ENCODE measurements at places on chromosomes 12 and 14.

DNA sequence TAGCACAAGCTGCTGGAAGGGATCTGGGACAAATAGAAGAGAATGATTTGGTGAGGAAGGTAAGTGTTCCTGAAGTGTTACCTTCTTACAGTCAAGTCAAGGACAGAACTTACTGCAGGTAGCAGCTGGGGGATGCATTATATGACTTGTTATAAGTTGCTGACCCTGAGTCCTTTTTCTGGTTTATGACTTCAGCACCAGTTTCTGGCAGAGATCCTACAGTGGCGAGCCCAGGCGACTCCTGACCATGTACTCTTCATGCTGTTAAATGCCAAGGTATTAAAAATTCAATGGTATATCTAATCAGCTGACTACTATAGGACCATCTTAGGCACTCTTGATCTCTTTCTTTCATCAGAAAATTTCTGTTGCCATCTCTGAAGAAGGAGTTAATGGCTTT is 45.1 kb upstream of the ATF1 start:
- no peak for DNase-seq

GRCh38 chr14:32038876-32039275 is 38.2 kb upstream of the ARHGAP5 start:
- no peak for DNase-seq

DNA sequence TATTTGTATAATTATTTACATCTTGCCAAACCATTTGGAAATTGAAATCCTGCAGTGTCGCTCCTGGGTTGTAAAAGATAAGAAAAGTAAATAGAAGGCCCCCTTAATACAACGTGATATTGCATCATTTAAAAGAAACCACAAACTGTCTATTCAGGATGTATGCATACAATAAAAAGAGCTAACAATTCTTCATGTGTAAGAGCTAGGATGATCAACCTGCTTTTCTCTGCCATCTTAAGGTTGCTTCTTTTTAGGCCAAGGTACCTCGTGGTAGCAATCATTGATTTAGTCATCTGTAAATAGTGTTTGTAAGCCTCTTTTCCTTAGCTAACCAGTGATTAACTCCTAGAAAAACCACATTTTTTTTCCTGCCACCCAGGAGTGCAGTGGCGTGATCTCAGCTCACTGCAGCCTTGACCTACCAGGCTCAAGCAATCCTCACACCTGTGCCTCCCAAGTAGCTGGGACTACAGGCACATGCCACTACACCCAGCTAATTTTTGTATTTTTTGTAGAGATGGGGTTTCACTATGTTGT is 3.3 kb upstream of the USP44 start:
- no peak for DNase-seq

DNA sequence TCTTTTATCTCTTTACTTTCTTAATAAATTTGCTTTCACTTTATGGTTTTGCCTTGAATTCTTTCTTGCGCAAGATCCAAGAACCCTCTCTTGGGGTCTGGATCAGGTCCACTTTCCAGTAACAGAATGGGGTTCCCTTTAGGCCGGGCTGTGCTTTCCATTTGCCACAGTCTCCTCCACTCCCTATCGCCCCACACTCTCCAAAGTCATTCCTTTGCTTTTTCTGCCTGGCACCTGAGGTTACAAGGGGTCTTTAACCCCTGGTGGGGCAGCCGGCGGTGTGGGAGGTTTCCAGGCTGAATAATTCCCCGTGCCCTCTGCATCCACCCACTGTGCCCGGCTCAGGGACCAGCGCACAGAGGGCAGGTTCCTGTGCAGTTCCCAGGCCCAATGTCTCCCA is 42.9 kb upstream of the LHX5 start:
- DNase-seq, result no peak

GRCh38 chr12:77354766-77355362 is 289.5 kb upstream of the E2F7 start:
- DNase-seq, result no peak

- DNase-seq, result no peak
Observed at GRCh38 chr14:90402016-90402415, 5.2 kb downstream of the CALM1 start.

DNA sequence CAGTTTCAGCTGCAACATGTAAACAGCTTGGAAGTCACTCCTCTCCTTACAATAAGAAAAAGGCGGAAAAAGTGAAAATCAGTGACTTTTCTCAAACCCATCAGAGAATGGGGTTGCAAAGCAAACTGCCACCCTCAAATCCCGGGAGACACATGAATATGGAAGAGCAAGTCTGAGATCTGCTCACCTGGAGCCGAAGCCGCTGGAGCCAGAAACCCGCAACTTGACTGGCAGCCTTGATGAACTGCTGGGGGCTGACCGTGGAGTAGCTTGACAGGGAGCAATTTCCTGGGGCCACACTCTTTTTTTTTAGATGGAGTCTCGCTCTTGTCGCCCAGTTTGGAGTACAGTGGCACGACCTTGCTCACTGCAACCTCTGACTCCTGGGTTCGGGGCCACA is 208.2 kb downstream of the KIF26A start:
- no peak for DNase-seq

GRCh38 chr12:63929426-63929825 is 84.9 kb downstream of the SRGAP1 start:
- no peak for DNase-seq

DNA sequence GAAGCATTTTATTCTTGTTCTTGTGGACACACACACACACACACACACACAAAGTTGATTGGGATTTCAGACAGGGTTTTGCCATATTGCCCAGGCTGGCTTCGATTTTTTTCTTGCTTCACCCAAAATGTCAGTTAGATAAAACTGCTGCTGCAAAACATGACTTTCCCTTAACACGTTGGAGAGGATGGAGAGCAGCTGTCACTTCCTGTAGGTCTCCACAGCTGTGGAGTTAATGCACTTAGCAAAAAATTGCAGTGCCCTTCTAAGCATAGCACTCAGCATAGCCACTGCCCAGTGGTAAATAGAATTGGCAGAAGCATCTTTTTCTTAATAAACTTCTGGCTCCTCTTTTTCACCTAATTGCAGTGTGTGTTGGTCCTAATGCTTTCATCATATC is 54.5 kb downstream of the PDZRN4 start:
- DNase-seq, result no peak

DNA sequence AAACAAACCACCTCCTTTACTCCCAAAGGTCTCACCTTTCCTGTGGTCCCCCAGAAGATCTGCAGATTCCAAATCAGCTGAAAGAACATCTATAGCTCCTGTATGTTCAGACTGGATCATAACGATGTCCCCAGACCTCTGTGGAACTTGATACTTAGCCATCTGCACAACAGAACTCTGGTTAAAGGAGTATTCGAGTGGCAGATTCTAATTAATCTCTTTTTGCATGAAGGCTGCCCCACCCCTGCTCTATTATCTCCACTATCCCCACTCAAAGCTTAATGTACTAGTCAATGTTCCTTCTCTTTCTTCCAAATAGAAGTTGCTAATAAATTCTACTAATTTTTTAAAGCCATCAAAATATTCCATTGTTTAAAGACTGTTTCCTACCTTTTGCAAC is 22.8 kb downstream of the GSTZ1 start:
- no peak for DNase-seq

DNA sequence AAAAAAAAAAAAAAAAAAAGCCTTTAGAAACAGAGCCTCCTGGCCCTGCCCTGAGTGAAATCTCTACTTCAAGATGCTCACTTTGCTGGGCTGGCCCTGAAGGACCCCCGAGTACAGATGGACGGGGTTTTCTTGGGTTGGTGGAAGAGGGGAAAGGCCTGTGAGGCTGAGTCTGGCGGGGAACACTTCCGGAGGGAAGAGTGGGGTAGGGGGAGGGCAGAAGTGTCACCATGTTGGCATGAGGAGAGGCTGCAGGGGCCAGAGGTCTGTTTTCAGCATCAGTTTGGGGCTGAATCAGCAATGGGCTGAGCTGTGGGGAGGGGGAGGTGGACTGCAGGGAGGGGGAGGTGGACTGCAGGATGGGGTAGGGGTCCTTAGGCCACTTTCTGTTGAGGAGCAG is 15.3 kb downstream of the RFLNA start:
- no peak for DNase-seq

- DNase-seq, result peak; percentile 24
Observed at GRCh38 chr14:104593241-104593701, 11.3 kb downstream of the TMEM179 start.

GRCh38 chr14:103209054-103209453 is 85.8 kb downstream of the TNFAIP2 start:
- DNase-seq, result no peak

GRCh38 chr14:28966416-28967233 is 200.0 kb downstream of the FOXG1 start:
- DNase-seq, result no peak

DNA sequence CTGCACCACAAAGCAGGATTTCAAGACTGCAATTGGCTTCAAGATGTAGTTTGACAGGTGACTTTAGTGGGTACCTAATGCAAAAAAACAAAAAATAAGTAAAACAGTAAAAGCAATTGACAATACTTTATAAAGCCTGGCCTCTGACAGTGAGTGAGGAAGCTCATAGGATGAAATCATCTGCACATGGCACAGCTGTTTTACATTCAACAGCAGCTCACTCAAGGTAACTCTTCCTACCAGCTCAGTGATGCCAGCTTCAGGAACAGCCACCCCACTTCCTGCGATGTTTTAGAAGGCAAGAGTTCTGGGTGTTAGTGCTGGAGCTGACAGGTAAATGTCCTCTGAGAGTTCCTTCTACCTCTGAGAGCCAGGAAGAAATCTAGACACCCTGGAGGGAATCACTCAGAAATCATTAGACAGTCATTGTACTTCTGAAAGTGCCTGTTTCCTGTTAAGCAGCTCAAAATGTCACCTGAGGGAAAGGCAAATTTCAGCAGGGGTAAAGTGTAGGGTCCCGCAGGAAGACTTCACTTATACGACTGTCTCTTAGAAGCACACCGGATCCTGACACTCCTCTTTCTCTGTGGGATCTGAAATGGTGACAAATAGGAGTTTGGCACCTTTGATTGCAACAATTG is 99.9 kb downstream of the FOXN3 start:
- DNase-seq, result no peak

- DNase-seq, result no peak
Observed at GRCh38 chr12:916240-916639, 33.3 kb downstream of the RAD52 start.

- DNase-seq, result no peak
Observed at GRCh38 chr14:48584031-48584430, 908.6 kb upstream of the MDGA2 start.

DNA sequence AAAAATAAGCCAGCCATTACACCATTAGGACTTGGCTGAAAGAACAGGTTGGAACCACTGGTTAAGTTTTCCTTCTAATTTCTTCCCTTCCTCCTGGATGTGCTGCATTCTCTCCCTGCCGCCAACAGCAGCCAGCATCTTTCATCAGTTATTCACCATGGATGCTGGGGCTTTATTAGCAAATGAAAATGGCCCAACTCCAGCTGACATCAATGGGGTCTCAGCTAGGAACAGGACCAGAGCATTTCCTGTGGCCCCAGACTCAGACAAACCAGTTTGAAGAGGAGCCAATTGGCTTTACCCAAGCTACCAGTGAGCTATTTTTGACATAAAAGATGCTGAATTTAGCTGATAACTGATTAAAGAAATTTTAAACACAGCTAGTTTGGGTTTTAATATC is 26.0 kb upstream of the TBX5 start:
- DNase-seq, result no peak

DNA sequence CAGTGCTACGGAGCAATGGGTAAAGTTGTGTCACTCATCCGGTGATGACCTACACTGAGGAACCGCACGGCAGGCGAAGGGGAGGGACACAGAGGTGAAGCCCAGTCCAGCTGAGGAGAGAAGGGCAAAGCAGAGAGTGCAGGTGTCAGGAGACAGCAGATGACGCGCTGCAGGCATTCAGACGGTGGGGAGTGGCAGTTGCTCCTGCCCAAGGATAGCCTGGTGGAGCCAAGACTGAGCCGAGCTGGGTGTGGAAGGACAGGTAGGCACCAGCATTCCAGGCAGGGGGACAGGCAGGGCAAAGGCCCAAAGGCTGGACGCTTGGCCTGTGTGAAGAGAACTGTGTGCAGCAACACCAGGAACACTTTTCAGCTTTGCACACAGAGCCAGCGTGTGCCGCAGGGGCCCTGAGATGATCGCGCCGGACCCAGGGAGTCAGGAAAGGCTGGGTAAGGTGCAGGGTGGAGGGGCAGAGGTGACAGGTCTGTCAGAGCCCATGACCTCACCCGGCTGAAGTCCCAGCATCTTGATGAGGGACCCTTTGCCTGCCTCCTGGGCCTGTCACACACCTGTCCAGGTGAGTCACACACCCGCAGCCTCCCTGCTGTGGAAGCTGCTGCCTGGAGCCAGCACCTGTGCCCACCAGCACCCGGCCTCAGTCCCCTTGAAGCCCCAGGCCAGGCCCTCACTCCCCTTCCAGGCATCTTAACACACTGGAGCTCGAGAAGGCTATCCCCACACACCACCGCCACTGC is 48.4 kb downstream of the TSPAN11 start:
- no peak for DNase-seq

DNA sequence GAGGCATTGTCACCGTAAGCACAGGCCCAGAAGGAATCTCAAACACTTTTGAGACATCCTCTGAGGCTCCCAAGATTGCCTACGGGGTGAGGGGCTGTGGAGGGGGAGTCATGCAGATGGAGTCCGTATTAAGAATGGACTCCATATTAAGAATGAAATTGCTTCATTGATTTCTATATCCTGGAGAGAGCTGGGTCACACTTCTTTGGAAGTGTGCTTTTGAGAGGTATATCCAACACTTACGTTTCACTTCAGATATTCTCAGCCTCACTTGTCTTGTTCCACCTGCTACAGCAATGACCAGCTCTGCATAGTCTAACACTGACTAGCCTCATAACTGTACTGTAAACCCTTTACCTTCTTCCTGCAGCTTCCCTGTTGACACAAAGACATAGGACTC is 62.6 kb upstream of the ARHGAP5 start:
- no peak for DNase-seq

DNA sequence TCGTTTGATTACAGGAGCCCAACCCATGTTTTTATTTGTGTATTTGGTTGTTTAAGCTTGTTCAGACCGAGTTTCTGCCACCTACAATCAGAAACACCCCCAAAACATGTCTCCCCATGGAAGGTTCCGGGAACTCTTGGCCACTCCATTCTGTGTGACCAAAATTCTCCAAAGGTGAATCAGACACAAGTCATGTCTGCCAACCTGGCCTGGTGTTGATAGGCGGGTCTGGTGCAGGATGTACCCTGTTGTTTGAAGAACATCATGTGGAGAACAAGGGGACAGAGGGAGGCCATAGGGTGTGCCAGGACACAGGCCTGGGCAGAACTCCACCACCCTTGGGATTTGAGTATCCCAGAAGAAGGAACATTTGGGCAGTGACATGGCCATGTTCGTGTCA is 147.1 kb upstream of the MYL2 start:
- no peak for DNase-seq

DNA sequence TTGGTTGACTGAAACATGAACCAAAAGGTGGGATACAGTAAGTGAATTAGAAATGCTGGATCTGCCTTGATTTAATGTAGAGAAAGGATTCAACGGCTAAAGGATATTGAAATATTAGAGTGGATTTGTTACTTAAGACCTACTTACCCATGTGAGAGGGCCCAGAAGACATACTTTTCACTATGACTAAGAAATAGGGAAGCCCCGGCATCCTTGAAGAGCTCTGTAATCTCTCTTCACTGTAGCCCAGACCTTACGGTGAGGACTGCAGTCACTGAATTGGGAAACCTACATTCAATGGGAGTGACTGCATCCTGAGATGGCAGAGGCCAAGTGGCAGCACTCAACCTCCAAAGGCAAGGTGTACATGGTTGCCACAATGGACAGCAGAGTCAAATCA is 52.5 kb downstream of the KANSL2 start:
- no peak for DNase-seq
